Astrocyte (in vitro differentiated cells and primary cell): ENCODE measurements at places on chromosomes 1 and 21. TPM values are rescaled to one million over a fixed set of nuclear protein-coding genes. Genes with fewer than 3 reads are reported as not detected.

The RHEX gene
- not detected in 2 replicates for total RNA-seq

The DMBX1 gene
- total RNA-seq = 0.07 and 0.29 TPM in 2 replicates

The OR10J5 gene
- total RNA-seq = not detected in 2 replicates

The MIXL1 gene
- total RNA-seq = 0.16 TPM in 1 of 2 replicates, not detected in the other

The VSIG8 gene
- total RNA-seq = not detected in 2 replicates

The CAMK2N1 gene
- total RNA-seq = 17.5 and 18.9 TPM in 2 replicates

The DCDC2B gene
- total RNA-seq = not detected in 2 replicates
